Amniotic epithelial cell (primary cell): ENCODE measurements at places on chromosomes 2 and 18.

GRCh38 chr18:74734013-74734444 is 136.4 kb downstream of the ZNF407 start:
- DNase-seq, result no peak

DNA sequence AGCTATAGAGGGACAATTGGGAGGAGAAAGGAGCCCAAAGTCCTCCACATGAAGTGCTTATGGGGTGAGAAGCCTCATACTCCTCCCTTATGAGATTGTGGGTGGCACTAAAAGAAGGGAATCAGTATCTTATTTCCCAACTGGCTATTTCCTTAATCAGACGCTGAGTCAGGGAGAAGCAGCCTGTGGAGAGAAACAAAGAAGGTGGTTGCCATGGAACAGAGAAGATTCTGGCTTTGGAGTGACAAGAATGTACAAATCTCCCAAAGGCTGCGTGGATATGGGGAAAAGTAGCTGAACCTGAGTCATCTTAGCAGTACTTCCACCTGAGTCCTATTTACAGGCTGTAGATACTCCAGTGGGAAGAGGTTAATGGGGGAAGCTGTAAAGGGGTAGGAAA is 115.8 kb upstream of the CWC22 start:
- DNase-seq, result peak; percentile 84

- no peak for DNase-seq
These were observed 589.5 kb upstream of the NXPH2 start for GRCh38 chr2:139369423-139370409.

- peak; percentile 63 for DNase-seq
These were observed 12.0 kb upstream of the IMPACT start for GRCh38 chr18:24414349-24415003.

- DNase-seq, result no peak
These were observed 20.1 kb downstream of the TMEM17 start for GRCh38 chr2:62485761-62486438.

- DNase-seq, result no peak
These were observed 5.9 kb downstream of the RIOK3 start for GRCh38 chr18:23458830-23459529.

GRCh38 chr18:78557371-78557770 is 422.2 kb upstream of the SALL3 start:
- DNase-seq, result no peak

DNA sequence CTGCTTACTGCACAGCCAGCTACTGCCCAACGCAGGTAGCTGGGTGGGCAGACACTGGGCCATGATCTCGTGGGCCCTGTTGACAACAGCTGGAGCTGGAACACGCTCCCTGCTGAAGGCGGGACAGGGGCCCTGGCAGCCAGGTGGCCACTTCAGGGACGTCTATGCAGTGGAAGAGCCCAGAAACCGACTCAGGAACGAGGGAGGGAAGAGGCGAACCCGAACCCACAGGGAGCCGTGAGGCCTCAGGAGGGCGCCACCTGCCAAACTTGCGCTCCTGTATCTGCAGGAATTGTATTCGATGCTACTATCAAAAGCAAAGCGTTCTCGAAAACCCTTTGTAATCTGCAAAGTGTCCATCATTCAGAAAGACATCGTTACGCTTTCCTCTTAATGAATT is 198.4 kb downstream of the EIPR1 start:
- no peak for DNase-seq
